Activated T-helper 17 cell treated with anti-CD3 and anti-CD28 coated beads, Interleukin-2, amount 50 U/mL, for 72 hours (primary cell): ENCODE measurements at places on chromosomes 5 and 9. TPM values are rescaled to one million over a fixed set of nuclear protein-coding genes. Genes with fewer than 3 reads are reported as not detected.

ZNF354C gene
- total RNA-seq, result 4.8 TPM

MSX2 gene
- total RNA-seq, result not detected

EFNA5 gene
- not detected for total RNA-seq

SPATA31C1 gene
- not detected for total RNA-seq

MARCHF11 gene
- not detected for total RNA-seq

TMEM252 gene
- not detected for total RNA-seq

ZDHHC11B gene
- total RNA-seq, result 0.30 TPM

CCDC192 gene
- not detected for total RNA-seq

NIM1K gene
- total RNA-seq, result 1.7 TPM

ADAMTS2 gene
- total RNA-seq, result not detected

SHOC1 gene
- total RNA-seq, result not detected

PCDHB3 gene
- total RNA-seq, result 0.08 TPM

- ATAC-seq, result peak; percentile 19
Measured at GRCh38 chr5:60597572-60598320, 102.2 kb downstream of the DEPDC1B start.

- no peak for ATAC-seq
Measured at GRCh38 chr5:153350175-153350883, 140.1 kb upstream of the GRIA1 start.

DNA sequence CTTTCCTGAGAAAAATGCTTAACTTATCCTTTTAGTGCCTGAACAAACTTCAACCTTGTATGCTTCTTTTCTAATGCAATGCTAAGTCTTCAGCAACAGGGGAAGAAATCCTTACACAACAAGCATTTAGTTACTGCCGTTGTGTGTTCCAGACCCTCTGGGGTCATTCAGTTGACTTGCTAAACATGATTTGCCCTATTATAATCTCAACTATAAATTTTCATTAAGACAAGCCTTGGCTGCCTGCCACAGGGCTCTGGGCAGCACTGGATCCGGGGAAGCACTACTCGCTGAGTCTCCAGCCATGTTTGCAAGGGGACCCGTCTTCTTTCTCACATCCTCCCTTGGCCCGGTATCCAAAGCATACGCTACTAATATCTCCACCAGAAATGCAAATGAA is 58.1 kb downstream of the PTCH1 start:
- ATAC-seq, result no peak

GRCh38 chr5:58450018-58450417 is 9.9 kb downstream of the PLK2 start:
- ATAC-seq, result no peak

GRCh38 chr5:74624501-74624900 is 16.0 kb downstream of the ENC1 start:
- ATAC-seq, result no peak

GRCh38 chr5:133489632-133490031 is 122.7 kb downstream of the FSTL4 start:
- peak; percentile 77 for ATAC-seq

- peak; percentile 63 for ATAC-seq
Measured at GRCh38 chr5:57338068-57338867, 144.3 kb downstream of the ACTBL2 start.

DNA sequence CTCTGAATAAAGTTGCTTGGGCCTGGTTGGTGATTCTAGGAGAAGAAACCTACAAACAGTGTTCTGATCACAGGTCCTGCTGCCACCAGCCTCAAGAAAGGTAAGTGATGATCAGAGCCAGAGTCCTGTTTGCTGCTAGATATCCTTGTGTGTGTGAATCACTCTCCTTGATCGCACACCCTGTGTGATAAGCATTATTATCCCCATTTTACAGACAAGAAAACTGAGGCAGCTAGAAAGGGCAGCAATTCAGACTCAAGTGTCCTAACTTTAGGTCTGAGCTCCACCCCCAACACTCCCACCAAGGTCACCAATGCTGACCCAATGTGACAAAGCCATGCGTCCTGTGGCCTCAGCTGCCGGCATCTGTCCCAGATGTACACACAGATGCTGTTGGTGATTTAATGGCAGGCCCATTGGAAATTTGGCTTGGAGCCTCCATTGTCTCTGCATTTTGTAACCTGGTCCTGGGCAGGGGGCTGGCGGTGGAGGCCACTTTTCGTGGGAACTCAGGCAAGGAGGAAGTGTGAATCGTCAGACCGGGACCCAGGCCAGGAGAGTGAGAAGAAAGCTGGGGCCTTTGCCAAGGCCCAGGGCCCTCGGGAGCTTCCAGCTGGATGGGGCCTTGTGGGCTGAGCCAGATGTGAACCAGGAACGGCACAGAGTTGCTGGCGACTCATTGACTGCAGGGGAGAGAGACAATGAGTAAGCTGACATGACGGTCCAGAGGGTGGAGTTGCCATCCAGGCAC is 29.8 kb upstream of the GGTA1 start:
- no peak for ATAC-seq

DNA sequence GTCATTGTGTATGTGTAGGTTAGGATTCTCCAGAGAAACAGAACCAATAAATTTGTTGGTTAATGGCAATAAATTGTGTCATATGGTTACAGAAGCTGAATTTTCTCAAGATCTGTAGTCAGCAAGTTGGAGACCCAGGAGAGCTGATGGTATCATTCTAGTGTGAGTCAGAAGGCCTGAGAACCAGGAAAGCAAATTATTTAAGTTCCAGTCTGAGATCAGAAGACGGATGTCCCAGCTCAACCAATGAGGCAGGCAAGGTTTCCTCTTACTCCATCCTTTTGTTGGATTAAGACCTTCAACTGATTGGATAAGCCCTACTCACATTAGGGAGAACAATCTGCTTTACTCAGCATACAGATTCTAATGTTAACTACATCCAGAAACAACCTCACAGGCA is 656.3 kb downstream of the ANXA1 start:
- ATAC-seq, result no peak

DNA sequence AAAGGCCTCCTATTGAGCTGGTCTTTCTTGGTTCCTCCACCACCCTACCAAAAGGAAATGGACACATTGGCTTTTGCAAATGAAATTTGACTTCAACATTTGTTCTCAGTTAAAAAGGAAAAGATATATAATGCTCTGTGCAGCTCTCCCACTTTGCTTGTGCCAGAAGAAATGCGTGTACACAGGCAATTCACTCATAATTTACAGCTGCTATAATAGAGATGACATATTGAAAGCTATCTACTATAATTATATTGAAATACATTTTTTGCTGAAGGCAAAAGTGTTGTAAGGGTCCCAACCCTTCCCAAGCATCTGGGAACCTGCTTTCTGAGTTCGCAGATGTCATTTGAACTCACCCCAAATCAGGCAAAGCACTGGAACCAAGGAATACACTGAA is 173.2 kb downstream of the PBX3 start:
- ATAC-seq, result no peak

GRCh38 chr9:106576232-106576760 is 286.7 kb upstream of the ZNF462 start:
- no peak for ATAC-seq

DNA sequence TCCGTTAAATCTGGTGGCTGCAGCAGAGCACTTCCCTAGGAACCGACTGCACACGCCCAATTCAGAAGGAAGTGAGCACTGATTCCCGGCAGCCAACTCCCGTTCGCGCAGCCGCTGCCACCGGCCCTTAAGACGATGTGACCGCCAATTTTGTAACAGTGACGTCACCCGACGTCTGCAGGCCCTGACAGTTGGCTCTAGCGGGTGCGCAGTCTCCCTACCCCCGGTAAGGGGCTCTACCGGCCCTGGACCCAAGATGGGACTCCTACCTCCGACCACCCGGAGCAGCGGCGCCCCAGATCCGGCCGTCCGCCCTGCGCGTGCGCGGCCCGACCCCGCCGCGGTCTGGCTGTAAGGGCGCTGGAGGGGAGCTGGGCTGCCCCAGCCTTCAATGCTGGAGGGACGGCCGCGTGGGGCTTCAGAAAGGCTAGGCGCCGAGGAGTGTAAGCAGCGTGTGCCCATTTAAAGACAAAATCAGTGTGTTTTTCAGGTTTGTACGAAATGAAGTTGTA is 19.1 kb downstream of the DNAJA1 start:
- peak; percentile 91 for ATAC-seq

- no peak for ATAC-seq
Measured at GRCh38 chr5:149453618-149454415, 74.7 kb upstream of the IL17B start.

GRCh38 chr5:132179405-132179804 is 48.2 kb downstream of the P4HA2 start:
- ATAC-seq, result peak; percentile 74

DNA sequence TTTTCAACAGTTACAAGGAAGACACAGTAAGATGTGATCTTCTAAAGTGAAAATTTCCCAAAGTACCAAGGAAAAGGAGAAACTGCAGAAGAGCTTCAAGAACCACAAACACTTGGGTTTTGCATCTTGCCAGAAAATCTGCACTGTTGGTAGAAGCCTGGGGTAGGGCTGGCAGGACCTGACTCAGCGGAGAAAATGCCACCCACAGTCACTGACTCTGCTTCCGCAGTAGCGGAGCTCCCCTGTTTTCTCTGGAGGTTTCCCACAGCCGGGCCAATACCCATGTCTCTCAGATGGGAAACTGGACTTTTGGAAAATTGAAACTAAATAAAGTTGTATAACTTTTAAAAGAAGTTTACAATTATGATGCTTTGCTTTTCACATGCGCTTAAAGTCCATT is 104.2 kb downstream of the MEF2C start:
- no peak for ATAC-seq

GRCh38 chr5:144788046-144788445 is 617.4 kb downstream of the KCTD16 start:
- ATAC-seq, result no peak

DNA sequence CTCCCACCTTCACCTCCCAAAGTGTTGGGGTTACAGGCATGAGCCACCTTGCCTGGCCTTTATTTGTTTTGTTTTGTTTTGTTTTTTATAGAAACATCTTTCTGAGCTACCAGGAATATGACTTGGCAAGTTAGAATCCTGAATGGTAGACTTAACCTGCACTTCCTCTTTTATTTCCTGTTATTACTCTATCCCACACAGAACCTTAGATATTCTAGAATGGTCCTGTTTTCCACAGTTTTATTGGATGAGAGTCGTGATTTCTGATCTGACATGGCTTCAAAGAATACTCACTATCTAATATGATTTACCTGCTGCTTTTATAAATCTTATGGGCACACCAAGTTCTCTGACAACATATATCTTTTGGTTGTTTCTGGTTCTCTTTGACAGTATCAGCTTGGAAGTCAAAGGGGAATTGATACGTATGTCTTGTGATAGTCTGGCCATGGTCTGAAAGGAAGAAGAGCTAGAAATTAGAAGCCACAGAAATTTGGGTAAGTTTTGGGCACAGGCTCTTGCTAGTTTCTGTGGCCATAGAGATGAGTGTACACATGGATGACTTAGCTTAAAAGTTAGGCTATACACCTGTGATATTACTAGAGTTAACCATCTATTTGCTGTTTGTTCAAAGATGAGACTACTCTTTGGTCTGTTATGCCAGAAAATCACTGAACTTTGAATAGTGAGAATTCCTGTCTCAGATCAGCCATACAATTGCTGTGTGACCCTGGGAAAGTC is 4.7 kb upstream of the PANK3 start:
- ATAC-seq, result no peak

- ATAC-seq, result no peak
Measured at GRCh38 chr5:35939639-35940038, 1.2 kb upstream of the CAPSL start.

GRCh38 chr5:119312403-119312802 is 43.4 kb upstream of the TNFAIP8 start:
- no peak for ATAC-seq
